ENCODE measurements at places on chromosomes 6 and 20.

DNA sequence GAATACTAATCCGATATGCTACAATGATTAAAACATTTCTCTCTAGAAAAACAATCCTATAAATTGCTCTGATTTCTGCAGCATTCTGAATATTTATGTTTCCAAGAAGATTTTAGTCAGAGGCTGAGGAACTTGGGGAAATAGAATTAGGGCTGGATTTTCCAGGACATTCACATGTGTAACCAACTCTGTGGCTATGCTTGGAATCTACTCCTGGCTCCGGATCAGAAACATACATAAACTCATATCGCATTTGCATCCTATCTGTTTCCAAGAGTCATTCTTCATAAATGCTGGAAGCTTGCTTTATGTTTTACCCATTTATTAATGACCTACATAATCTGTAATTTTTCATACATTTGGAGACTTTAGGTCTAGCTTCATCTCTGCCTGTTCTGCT is 459.9 kb upstream of the MARCKS start:
- DNase-seq, result no peak

DNA sequence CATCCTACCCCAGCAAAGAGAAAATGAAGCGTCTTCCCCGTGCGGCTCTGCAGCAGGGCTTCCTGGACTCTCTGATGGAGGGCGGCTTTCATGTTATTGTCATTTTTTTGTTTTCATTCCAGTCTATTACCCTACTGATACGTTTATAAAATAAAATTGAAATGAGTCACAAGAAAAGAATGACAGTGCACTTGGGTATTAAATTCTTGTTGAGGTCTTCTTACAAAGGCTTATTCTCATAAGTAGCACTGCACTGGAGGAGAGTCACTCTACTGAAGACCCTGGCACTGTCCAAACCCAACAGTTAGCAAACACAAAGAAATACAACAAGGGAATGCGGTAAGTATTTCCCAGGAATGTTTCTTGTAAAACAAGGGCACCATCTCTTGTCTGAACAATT is 379.3 kb downstream of the MAFB start:
- DNase-seq, result no peak

- DNase-seq, result no peak
Observed at GRCh38 chr6:137389150-137389704, 105.0 kb downstream of the OLIG3 start.

DNA sequence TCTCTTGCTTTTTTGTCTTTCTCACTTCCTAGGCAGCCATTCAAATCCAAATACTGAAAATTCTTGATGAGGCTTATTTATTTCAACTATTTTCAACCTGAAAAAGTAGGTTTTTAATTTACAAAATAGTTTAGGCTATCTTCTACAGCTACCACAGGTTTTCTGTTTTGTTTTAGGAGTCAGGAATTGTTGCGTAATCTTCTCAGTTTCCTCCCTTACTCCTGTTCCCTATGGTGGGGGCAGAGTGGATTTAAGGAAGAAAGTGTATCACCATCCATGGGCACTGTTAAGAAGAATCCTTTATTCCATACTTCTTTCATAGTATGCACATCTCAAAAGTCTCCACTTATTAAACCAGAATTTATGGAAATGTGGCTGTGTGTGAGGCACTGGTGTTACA is 182.4 kb downstream of the KHDC1L start:
- no peak for DNase-seq

DNA sequence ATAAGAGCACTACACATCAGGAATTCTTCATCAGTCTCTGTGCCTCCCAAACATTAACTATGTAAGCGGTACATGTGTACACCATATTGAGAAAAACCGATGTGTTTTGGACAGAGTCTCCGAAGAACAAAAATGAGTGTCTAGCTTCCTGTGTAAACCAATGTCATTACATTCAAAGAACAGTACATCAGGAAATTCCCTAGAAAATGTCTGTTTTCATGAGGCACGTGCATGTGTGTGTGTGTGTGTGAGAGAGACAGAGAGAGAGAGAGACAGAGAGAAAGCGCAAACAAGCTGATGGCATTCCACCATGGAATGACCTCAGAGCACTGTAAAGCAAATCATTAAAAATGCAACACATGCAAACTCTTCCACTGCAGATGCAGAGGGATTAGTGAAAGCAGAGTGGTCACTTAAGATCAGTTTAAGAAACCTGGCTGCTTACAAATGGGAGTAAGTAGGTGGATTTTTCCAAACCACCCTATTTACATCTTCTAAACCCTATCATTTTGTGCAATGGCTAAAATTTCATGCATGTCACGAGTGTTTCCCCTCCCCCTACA is 133.9 kb downstream of the HIVEP2 start:
- no peak for DNase-seq

DNA sequence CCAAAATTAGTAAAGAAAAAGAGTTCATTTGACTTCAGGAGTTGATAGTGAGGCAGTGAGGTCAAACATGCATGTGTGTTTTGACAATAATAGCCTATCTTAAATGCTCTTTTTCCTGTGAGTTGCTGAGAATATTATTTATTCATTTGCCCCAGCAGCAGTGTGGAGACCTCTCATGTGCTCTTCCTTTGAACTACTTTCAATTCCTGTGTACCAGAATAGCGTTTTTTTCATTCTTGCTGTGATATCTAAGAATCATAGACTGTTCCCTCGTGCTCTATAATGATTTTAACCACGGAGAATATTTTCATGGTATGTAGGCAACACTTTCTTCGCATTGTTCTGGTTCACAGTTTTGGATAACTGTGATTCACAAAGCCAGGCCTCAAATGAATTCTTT is 5.2 kb downstream of the CDYL start:
- DNase-seq, result no peak
